Activated naive CD4-positive, alpha-beta T cell treated with anti-CD3 and anti-CD28 coated beads for 36 hours (primary cell): ENCODE measurements at places on chromosomes 11 and 22. TPM values are rescaled to one million over a fixed set of nuclear protein-coding genes. Genes with fewer than 3 reads are reported as not detected.

DNA sequence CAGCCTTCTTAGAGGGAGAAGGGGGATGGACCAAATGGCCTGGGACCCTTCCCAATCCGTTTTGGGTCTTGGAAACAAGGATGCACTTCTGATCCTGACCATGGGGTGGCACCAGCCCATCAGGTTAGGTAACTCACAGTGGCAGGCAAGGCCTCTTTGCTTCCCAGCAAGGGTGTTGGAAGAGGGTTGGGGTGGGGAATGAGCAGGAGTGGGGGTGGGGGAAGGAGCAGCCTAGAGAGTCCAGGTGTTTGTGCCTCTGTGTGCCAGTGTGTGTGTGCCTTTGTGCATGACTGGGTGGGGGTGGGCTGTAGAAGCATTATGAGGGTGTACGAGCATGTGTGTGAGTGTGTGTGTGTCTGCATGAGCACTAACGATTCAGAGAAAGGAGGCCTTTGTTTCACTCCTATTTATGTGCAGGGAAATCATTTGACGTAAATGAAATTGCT, 213.1 kb downstream of the INSC start:
- no peak overlapping the region for H3K27ac ChIP-seq
- DNase-seq: peak; percentile 21
- H3K36me3 ChIP-seq: no peaks in the 10 kb centered on the region
- H3K4me3 ChIP-seq: no peak overlapping the region
- peaks cover 3% of the 10 kb centered on the region for H3K27me3 ChIP-seq

The PKP3 gene
- not detected for total RNA-seq

- no peaks in the 10 kb centered on the region for H3K36me3 ChIP-seq
- H3K27ac ChIP-seq: no peak overlapping the region
- no peaks in the 10 kb centered on the region for H3K4me1 ChIP-seq
- DNase-seq: no peak
- H3K4me3 ChIP-seq: no peak overlapping the region
Measured at GRCh38 chr11:23759489-23759888, 737.4 kb upstream of the LUZP2 start.

DNA sequence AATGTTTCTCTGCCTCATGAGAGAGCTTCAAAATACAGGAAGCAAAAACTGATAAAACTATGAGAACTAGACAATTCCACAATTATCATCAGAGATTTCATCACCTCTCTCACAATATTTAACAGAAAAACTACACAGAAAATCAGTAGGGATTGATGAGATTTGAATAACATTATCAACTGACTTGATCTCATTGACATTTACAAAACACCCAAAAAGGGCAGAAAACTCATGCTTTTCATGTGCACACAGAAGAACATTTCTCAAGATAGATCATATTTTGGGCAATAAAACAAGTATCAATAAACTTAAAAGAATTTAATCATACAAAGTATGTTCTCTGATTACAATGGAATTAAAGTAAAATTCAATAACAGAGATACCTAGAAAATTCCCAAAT, 35.6 kb downstream of the BTBD10 start:
- DNase-seq: no peak
- H3K36me3 ChIP-seq: peaks cover 31% of the 10 kb centered on the region
- no peak overlapping the region for H3K27ac ChIP-seq
- H3K27me3 ChIP-seq: no peaks in the 10 kb centered on the region

The MMP1 gene
- total RNA-seq: not detected

The OR4D5 gene
- not detected for total RNA-seq

- peaks cover 50% of the 10 kb centered on the region for H3K4me1 ChIP-seq
- no peaks in the 10 kb centered on the region for H3K27me3 ChIP-seq
- H3K4me3 ChIP-seq: peak overlapping the region; percentile 92
Measured at GRCh38 chr22:50531962-50532674, 2.3 kb upstream of the TYMP start.

DNA sequence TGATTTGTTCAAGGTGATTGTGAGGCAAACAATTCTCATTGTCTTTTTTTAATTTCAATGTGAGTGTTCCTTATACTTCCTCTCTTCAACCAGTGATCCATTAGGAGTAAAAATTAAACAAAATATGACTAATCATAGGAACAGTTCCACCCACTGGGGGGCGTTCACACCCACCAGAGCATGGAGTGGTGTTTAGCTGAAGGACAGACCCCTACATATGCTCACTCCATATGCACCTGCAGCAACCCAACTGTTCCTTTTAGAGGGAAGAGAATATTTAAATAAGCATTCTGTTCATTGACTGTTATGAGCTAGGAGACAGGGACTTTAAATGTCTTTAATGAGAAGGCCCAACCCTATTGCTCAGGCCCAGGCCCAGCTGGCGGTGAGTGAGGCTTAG, 78.7 kb upstream of the DRD2 start:
- H3K4me1 ChIP-seq: no peaks in the 10 kb centered on the region
- no peaks in the 10 kb centered on the region for H3K36me3 ChIP-seq
- H3K27me3 ChIP-seq: peaks cover 23% of the 10 kb centered on the region
- DNase-seq: no peak
- H3K4me3 ChIP-seq: no peak overlapping the region

DNA sequence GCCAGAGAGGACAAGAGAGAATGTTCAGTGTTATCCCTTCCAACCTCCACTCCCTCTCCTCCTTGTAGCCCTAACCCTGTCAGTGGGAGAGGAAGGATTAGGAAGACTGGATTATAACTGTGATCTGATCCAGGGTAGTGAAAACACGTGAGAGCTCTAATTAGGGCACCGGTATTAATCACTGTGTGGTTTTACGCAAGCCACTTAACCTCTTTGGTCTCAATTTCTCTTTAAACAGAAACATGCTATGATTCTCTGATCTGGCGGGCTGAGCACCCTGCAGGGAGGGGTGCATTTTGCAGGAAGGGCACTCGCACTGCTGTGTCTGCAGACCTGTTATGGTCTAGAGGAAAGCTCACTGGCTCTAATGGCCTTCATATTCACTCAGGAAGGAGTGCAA, 11.5 kb downstream of the RPL27A start:
- H3K4me1 ChIP-seq: peaks cover 11% of the 10 kb centered on the region
- no peaks in the 10 kb centered on the region for H3K27me3 ChIP-seq
- no peak overlapping the region for H3K4me3 ChIP-seq

DNA sequence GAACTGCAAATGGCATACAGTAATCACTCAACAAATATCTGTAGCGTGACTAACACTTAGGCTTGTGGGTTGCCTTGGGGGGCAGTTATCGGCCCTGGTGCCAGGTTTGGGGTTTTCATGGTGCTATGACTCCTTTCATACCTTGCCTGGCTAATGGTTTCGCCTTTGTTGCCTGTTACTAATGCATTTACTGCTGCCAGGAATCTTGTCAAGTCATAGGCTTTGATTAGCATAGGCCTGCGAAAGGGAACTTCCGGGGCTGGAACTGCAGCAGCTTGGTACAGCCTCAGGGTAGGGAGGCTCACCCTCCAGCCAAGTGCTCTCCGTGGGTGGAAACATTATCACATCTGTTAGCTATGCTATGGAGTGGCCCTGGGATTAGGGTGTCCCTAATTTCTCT, 13.2 kb downstream of the SLC25A18 start:
- H3K27me3 ChIP-seq: peaks cover 3% of the 10 kb centered on the region
- no peaks in the 10 kb centered on the region for H3K4me1 ChIP-seq
- H3K36me3 ChIP-seq: no peaks in the 10 kb centered on the region
- H3K27ac ChIP-seq: no peak overlapping the region
- DNase-seq: peak; percentile 10

The PANX2 gene
- total RNA-seq: 1.7 TPM

GRCh38 chr22:19352766-19353165, 61.2 kb upstream of the CLTCL1 start:
- no peak for DNase-seq
- no peak overlapping the region for H3K27ac ChIP-seq
- no peak overlapping the region for H3K4me3 ChIP-seq
- no peaks in the 10 kb centered on the region for H3K27me3 ChIP-seq
- H3K36me3 ChIP-seq: peaks cover 30% of the 10 kb centered on the region

GRCh38 chr11:126403658-126404057, 48.2 kb downstream of the ST3GAL4 start:
- H3K4me3 ChIP-seq: no peak overlapping the region
- H3K27me3 ChIP-seq: no peaks in the 10 kb centered on the region
- no peak overlapping the region for H3K27ac ChIP-seq
- no peak for DNase-seq
- no peaks in the 10 kb centered on the region for H3K36me3 ChIP-seq

DNA sequence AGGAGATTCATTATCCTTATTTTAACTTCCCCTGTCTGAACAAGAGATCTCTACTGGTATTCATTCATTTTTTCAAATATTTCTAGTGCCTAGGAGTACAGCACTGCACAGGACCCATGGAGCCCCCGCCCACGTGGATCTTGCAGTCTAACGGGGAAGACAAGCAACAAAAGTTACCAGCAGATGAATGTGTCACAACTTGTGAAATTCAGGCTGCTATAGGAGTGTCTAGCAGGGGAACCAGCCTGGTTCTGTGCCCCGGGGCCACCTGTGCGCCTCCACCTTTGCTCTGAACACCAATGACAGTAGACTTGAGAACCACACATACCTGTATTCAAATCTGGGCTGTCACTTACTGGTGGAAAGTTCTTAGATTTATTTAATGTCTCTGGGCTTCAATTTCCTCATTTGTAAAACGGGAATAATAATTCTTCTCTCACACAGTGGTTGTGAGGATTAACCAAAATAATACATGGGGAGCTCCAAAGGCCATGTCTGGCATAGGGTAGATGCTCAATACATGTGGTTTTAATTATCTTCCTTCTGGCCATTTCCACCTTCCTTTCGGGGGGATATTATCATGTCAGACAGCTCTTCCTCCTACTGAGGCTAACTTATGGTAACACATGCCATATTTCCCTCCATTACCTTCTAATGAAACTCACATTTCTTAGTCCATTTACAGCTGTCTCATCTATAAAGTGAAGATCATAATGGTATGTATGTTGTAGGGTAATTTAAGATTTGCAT, 17.8 kb downstream of the POU2AF1 start:
- no peak overlapping the region for H3K27ac ChIP-seq
- no peak for DNase-seq
- H3K4me3 ChIP-seq: no peak overlapping the region
- no peaks in the 10 kb centered on the region for H3K27me3 ChIP-seq
- H3K4me1 ChIP-seq: no peaks in the 10 kb centered on the region

- H3K27ac ChIP-seq: no peak overlapping the region
- H3K36me3 ChIP-seq: no peaks in the 10 kb centered on the region
- no peak for DNase-seq
- peaks cover 13% of the 10 kb centered on the region for H3K27me3 ChIP-seq
Measured at GRCh38 chr22:22098457-22099193, 116.0 kb upstream of the TOP3B start.

The NCAPH2 gene
- 115 TPM for total RNA-seq

- H3K4me3 ChIP-seq: no peak overlapping the region
- DNase-seq: no peak
- H3K27ac ChIP-seq: no peak overlapping the region
- no peaks in the 10 kb centered on the region for H3K27me3 ChIP-seq
- peaks cover 4% of the 10 kb centered on the region for H3K36me3 ChIP-seq
- H3K4me1 ChIP-seq: no peaks in the 10 kb centered on the region
Measured at GRCh38 chr11:13552784-13553183, 57.0 kb upstream of the PTH start.

GRCh38 chr11:121437686-121438078, 14.4 kb upstream of the SORL1 start:
- no peaks in the 10 kb centered on the region for H3K36me3 ChIP-seq
- H3K27me3 ChIP-seq: no peaks in the 10 kb centered on the region
- peak overlapping the region; percentile 14 for H3K27ac ChIP-seq
- DNase-seq: no peak
- H3K4me3 ChIP-seq: no peak overlapping the region

- H3K4me1 ChIP-seq: no peaks in the 10 kb centered on the region
- H3K27me3 ChIP-seq: no peaks in the 10 kb centered on the region
Measured at GRCh38 chr11:650482-650881, 13.4 kb downstream of the DRD4 start.

The SGSM1 gene
- total RNA-seq: 0.12 TPM

The ARHGEF17 gene
- not detected for total RNA-seq

The KCNK4 gene
- 0.41 TPM for total RNA-seq

- peaks cover 33% of the 10 kb centered on the region for H3K27me3 ChIP-seq
- peaks cover 3% of the 10 kb centered on the region for H3K4me1 ChIP-seq
- no peak overlapping the region for H3K4me3 ChIP-seq
- no peak for DNase-seq
Measured at GRCh38 chr11:115760461-115761320, 256.5 kb upstream of the CADM1 start.

DNA sequence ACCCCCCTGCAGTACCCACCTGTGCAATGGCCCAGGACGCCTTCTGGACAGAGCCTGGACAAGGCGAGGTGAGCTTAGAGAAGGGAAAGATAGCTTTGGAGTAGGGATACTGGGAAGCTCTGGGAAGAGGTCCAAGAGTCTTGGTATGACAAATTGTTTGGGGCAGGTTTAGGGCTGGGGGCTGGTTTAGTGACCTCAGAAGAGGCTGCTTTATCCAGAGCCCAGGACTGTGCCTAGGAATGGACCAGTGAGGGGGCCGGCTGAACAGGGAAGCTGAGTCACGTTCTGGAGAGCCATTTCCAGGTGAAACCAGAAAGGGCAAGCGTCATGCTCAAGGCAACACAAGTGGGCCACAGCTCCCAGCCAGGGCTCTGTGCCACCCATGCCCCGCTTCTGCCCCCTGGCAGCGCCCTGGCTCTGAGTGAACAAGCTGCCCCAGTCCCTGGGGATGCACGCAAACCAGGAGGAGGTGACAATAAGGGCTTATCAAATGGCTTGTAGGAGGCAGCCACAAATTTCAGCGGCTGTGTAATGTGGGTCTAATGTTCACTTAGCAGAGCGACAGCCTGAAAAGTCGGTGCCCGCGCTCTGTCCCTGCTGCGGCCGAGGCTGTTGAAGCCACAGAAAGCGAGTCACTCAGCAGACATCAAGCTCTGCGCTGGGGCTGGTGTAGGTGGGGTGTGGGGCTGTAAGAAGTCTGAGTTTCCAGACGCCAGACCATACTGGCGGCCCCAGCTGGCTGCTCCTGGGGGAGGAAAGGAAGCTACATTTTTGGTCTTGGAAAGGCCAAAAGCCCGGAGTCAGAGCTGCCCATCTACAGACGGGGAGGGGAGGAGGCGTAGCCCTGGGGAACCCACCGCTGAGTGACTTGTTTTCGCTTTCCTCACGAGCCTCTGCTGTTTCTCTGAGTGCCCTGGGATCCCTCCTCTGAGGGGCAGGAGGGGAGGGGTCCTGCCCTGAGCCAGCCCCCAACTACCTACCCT, 18.3 kb upstream of the SYT7 start:
- no peak overlapping the region for H3K27ac ChIP-seq
- DNase-seq: no peak
- no peaks in the 10 kb centered on the region for H3K36me3 ChIP-seq

- no peaks in the 10 kb centered on the region for H3K36me3 ChIP-seq
- no peaks in the 10 kb centered on the region for H3K4me1 ChIP-seq
- no peak overlapping the region for H3K4me3 ChIP-seq
- H3K27ac ChIP-seq: no peak overlapping the region
- no peak for DNase-seq
Measured at GRCh38 chr11:89529626-89530380, 38.6 kb upstream of the NOX4 start.

- no peak overlapping the region for H3K27ac ChIP-seq
- H3K27me3 ChIP-seq: no peaks in the 10 kb centered on the region
- H3K36me3 ChIP-seq: no peaks in the 10 kb centered on the region
- no peak overlapping the region for H3K4me3 ChIP-seq
- H3K4me1 ChIP-seq: no peaks in the 10 kb centered on the region
- DNase-seq: no peak
Measured at GRCh38 chr11:66907751-66908630, 50.2 kb downstream of the PC start.
